Kidney capillary endothelial cell (primary cell): ENCODE measurements at places on chromosomes 12 and 14.

- DNase-seq, result no peak
Observed at GRCh38 chr12:97257726-97258125, 204.9 kb upstream of the RMST start.

- no peak for DNase-seq
Observed at GRCh38 chr14:95045106-95045701, 112.1 kb downstream of the DICER1 start.

- no peak for DNase-seq
Observed at GRCh38 chr12:95959107-95959506, 16.0 kb downstream of the AMDHD1 start.

- DNase-seq, result no peak
Observed at GRCh38 chr12:52715416-52715815, 12.1 kb upstream of the KRT77 start.

- DNase-seq, result no peak
Observed at GRCh38 chr12:2668816-2669215, 126.0 kb upstream of the FKBP4 start.

DNA sequence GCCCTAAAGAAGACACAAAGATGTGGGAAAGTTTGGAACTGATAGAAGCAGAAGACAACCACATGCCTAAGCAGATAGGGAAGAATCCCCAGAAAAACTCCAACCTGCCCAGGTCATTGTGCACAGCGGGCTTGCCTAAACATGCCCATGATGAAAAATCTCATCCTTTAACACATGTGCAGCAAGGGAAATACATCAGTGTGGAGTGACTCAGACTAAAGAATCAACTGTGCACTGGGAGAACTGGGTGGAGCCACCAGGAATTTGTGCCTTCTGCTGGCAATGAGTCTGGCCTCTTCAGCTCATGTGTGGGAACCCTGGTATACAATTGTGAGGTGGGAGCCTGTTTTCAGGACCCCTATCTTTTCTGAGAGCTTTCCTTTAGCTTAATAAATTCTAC lies 398.5 kb downstream of the FSCB start:
- no peak for DNase-seq

- no peak for DNase-seq
Observed at GRCh38 chr14:65531148-65531547, 118.6 kb downstream of the FUT8 start.

DNA sequence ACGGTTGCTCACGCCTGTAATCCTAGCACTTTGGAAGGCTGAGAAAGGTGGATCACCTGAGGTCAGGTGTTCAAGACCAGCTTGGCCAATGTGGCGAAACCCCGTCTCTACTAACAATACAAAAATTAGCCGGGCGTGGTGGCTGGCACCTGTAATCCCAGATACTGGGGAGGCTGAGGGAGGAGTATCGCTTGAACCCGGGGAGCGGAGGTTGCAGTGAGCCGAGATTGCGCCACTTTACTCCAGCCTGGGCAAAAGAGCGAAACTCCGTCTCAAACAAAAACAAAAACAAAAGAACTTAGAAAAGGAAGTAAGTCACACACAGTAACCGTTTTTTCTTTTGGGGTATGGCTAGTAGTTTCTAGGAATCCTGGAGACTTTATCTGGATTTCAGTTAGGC lies 1.7 kb upstream of the PALS1 start:
- DNase-seq, result no peak

GRCh38 chr12:6584293-6584692 lies 16.2 kb upstream of the NOP2 start:
- no peak for DNase-seq

DNA sequence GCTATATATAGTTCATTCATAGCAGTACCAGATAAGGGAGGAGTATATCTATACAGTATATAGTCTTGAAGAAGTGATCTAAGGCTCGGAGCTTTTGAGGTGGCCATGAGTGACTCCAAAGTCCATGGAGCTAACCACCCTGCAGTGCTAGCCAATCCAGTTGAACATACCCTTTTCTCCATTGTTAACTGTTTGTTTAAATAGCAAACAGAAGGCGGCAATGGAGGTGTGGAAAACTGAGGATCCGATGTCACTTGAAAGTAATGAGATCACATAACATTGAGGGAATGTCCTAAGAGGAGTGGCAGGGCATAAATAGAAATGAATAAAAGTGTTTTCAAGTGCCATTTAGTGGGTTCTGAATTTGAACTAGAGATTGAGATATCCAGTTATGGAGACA lies 12.4 kb upstream of the SNAPC1 start:
- no peak for DNase-seq

DNA sequence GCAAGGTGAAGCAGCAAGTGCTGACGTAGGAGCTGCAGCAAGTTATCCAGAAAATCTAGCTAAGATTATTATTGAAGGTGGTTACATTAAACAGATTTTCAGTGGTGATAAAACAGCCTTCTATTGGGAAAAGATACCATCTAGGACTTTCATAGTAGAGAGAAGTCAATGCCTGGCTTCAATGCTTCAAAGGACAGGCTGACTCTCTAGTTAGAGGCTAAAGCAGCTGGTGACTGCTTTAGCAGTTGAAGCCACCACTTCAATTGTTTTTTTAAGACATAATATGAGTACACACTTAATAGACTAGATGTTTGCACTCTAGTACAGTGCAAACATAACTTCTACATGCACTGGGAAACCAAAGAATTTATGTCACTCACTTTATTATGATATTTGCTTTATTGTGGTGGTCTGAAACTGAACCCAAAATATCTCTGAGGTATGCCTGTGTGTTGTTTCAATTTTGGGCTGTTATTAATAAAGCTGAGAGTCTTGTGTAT lies 1026.9 kb upstream of the FOXG1 start:
- no peak for DNase-seq

DNA sequence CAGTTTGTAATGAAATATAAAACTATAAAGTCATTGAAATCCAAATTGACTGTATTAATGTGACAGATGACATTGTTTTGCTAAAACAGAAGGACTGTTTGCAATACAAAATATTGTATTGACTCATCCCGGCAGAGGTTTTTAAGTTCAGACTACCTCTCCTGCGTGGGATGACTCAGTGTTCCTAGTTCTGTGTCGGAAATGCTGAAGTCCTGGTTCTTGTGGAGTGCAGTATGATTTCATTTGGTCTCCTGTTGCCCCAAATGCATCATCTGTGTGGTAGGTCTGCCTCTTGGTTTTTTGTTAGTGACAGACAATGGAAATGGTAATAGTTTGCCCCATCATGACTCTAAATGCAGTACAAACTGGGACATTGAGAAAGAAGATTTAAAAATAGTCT lies 27.8 kb downstream of the PELI2 start:
- DNase-seq, result no peak

DNA sequence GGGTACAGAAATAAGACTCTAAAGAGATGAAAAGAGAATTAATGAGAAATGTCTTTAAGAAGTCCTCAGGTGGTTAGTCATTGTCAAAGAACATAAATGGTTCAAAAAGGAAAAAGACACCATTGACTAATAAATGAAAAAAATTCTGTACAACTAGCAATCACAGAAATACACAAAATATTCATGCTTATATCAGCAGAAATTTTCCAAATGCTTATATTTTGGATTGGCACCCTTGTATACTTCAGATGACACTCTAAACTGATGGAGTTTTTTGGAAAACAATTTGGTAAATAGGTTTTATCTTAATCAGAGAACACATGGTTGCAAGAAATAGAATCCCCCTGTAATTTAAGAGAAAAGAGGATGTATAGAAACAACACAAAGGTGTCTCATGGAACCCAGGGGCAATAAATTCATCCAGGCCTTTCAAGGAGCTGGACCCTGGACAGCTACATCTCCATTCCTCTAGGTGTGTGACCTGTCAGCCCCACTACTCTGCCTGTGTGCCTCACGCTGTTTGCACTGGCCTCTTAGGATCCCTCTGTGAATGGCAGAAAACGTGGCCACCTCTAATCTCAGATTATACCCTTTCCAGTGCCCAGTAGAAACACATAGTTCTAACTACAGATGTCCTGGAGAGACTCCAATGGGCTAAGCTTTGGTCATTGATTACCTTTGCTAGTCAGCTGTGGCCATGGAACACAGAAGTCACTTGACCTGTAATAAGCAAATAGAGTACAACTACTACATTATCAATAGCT lies 110.2 kb downstream of the FGD4 start:
- DNase-seq, result no peak

DNA sequence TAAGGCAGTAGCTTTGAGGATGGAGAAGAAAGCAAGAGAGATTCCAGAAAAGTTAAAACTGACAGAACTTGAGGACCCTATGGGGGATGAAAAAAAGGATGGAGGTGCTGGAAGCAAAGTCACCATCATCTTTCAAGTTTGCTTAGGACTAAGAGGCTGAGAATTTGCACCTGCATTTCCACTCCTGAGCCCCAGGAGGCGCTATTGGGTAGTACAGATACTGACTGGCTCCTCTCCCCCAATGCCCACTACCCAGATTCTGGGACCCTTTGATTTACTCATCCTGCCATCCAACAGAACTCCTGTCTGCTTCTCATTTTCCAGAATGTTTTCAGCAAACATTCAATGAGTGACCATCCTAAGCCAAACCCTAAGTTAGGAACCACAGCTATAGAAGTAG lies 34.0 kb upstream of the CMKLR1 start:
- DNase-seq, result no peak

GRCh38 chr12:6476489-6476888 lies 6.0 kb upstream of the VAMP1 start:
- no peak for DNase-seq

- no peak for DNase-seq
Observed at GRCh38 chr12:58419196-58419760, 477.9 kb downstream of the ATP23 start.

- no peak for DNase-seq
Observed at GRCh38 chr14:70340002-70340401, 19.5 kb downstream of the COX16 start.

GRCh38 chr14:69719501-69719951 lies 47.4 kb upstream of the SRSF5 start:
- peak; percentile 95 for DNase-seq

- DNase-seq, result no peak
Observed at GRCh38 chr12:132966676-132967415, 10.7 kb upstream of the ZNF605 start.

- no peak for DNase-seq
Observed at GRCh38 chr12:51913071-51914033, 6.0 kb downstream of the ACVRL1 start.

DNA sequence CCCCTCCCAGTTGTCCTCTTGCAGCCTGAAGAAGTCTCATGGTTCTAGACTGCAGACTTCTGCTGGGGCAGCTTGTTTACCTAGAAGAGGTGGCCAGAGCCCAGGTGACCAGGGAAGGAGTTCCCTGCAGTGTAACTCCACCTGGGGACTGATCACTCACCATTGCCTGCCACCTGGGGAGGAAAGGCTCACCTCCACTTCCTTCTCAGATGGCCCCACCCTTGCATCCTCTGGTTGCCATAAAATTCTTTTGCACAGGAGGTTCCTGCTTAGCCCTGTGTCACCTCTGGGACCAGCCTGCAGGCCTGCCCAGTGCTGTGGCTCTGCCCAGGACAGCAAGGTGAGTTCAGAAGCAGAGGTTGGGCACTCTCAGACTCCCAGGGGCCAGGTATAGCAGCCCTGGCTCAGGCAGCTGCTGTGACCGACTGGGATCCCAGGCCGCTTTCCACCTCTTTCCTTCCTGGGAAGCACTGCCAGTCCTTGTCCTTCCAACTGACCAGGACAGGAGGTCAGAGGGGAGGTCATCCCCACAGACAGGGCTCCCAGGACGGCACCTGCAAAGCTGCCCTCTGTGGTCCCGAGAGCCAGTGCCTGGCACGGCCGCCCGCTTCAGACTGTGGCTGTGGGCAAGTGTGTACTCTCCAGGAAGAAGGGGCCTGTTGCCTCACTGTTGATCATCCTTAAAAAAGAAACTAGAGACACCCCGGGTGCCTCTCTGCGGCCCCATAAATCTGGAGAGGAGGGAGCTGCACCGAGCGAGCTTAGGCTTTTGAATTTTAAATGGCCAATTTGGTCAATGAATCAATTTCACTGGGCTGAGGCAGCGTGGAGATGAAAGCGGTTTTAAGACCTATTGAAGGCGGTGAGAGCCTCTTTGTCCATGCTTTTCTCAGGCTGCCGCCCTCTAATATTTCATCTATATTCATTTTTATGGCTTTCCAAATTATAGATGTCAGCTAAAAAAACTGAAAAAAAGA lies 79.5 kb upstream of the C14orf180 start:
- no peak for DNase-seq

DNA sequence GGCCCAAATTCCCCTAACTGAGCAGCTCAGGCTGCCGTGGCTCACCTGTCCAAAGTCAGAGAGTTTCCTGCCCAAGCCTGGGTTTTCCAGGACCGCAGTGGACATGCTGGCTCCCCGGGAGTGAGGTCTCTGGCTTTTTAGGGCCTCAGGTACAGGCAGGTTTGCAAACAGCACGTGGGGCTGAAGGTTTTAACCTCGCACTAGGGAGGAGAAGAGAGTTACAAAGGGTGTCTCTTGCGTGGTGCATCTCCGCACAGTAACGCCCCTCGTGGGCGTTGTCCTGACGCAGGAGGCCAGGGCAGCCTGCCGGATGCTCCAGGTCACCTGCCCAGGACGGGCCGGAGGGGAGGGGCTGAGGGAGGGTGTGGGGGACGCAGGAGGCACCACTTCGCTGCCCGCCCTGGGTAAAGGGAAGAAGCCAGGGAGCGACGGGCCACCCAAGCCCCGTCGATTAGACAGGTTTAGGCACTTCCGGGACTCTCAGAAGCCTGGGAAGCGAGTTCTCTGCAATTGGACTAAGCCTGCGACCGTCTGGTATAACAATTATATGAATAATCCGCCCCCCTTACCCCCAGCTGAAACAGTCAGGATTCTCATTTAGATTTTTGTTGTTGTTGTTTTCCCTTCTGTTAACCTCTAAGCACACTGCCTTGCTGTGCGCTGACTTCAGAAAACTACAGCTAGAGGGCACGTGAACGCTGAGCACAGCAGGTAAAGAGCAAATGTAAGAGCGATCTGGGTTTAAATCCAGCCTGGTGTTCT lies at the start of gene PAH:
PAH (minus strand) TSS at position 219 of the 762 bp plus-strand sequence; CDS start at position 105, 114 bp downstream.
- no peak for DNase-seq

- no peak for DNase-seq
Observed at GRCh38 chr14:104386151-104386841, 193.3 kb upstream of the C14orf180 start.

GRCh38 chr12:96046543-96047228 lies 11.3 kb upstream of the LTA4H start:
- DNase-seq, result no peak

DNA sequence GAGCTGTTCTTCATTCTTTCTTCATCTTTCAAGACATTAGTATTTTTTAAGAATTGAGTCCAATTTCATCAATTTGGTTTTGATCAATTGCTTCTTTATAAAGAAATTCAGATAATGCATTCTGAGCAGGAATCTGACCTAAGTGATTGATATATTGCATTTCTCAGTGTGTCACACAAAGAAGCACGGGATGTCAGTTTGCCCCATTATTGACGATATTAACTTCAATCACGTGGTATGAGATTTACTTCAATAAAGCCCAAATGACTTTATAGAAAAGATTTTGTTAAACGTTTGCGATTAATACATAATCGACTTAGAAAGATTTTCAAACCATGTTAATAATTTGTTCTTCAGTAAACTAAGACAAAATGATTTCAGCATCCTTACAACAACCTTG lies 1254.2 kb downstream of the FSCB start:
- DNase-seq, result no peak

- no peak for DNase-seq
Observed at GRCh38 chr14:52312931-52313355, 1.2 kb upstream of the PTGER2 start.

GRCh38 chr14:75515629-75515996 lies 6.7 kb upstream of the BATF start:
- no peak for DNase-seq

GRCh38 chr12:16691624-16692023 lies 85.7 kb upstream of the LMO3 start:
- DNase-seq, result no peak

GRCh38 chr14:46259536-46259935 lies 392.0 kb downstream of the RPL10L start:
- no peak for DNase-seq

- DNase-seq, result no peak
Observed at GRCh38 chr12:30023186-30023585, 239.4 kb upstream of the TMTC1 start.
